ENCODE measurements at places on chromosomes 7 and 10.

GRCh38 chr7:84700563-84701370, 486.1 kb downstream of the SEMA3D start:
- DNase-seq = no peak

- DNase-seq = no peak
Measured at GRCh38 chr7:107070710-107071109, 26.2 kb downstream of the PRKAR2B start.

GRCh38 chr7:7321681-7322080, 139.3 kb downstream of the C1GALT1 start:
- no peak for DNase-seq

- DNase-seq = no peak
Measured at GRCh38 chr10:62993121-62993520, 140.0 kb upstream of the NRBF2 start.

DNA sequence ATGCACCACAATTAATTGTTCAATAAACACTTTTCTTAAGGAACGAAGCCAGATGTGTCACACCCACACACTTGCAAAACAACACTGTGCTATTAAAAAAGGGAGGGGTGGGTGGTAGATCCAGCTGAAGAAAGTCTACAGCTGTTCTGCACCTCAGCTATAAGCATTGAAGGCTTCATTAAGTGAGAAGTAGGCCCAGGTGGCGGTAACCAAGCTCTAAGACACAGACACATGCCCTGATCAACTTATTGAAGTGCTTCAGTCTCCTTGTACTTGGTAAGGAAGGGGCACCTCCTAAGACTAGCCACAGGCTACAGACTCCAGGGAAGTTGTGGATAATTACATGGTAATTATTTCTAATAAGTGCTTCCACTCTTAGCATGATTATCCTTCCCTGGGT, 4.5 kb upstream of the CPVL start:
- peak; percentile 95 for DNase-seq

GRCh38 chr7:27122077-27122910, 8.3 kb downstream of the HOXA4 start:
- DNase-seq = no peak

- no peak for DNase-seq
Measured at GRCh38 chr7:83751217-83751616, 102.3 kb upstream of the SEMA3E start.

GRCh38 chr10:130160775-130161174, 24.6 kb downstream of the GLRX3 start:
- no peak for DNase-seq

- DNase-seq = no peak
Measured at GRCh38 chr10:104117839-104118323, 4.1 kb upstream of the SFR1 start.
